ENCODE measurements at places on chromosomes 11 and 22.

- no peak for DNase-seq
Measured at GRCh38 chr22:32024796-32025195, 18.3 kb upstream of the SLC5A1 start.

DNA sequence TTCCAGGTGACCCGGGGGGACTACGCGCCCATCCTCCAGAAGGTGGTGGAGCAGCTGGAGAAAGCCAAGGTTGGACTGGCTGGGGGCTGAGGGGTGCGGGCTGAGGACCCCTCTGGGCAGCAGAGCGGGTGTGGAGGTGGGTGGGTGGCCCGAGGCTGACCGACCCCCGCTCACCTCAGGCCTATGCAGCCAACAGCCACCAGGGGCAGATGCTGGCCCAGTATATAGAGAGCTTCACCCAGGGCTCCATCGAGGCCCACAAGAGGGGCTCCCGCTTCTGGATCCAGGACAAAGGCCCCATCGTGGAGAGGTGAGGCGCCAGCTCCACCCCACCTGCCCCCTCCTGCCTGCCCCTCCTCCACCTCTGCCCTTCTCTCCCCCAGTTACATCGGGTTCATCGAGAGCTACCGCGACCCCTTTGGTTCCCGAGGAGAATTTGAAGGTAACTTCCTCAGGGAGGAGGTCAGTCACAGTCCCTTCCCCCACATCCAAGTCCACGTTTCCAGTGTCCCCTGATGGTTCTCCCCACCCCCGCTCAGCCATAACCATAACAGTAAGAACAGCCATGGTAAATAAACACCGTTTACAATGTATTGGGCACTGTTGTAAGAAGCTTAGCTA, 11.2 kb downstream of the DPP3 start:
- no peak for DNase-seq

- DNase-seq: no peak
Measured at GRCh38 chr22:31102441-31103081, 4.8 kb downstream of the SELENOM start.

DNA sequence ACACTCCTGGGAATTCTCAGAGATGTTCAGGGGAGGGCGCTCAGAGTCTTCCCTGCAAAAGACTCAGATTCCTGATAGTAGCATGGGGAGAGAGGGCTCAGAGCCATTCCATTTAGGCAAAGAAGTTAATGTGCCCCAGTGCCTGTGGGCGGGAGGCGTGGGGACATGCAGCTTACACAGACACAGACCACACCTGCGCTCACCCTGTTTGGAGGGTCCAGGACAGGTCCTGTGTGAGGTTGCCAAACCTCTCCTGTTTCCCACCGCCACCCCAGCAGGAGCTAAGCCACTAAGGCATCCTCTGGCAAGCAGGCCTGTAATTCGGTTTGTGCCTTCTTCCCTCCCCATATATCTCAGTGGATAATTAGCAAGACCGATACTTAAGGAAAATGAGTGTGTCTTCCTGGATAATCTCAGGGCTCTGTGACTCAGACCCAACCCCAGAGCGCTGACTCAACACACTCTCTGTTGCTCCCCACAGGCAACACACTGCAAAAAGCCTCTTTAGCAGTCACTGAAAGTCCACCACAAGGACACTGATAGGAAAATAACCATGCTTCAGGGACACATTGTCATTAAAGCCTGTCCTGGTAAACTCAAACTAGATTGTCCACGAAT, 118.9 kb upstream of the LMO1 start:
- no peak for DNase-seq

DNA sequence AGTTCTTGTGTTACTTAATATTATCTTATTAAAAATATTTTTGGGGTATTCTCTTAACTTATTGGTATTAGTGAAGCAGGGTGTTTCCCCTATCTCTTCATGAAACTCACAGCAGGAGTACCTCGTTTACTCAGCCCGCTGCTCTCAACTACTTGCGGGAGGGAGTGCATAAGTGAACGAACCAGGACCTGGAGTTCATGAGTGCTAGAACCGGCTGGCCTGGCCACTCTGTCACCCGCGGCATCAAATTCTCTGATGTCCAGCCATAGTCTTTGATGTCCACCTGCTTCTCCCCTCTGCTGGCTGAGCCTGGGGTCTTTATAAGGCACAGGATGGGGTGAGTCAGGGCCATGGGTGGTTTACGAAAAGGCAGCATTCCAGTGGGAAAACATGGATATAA, 216.7 kb upstream of the ANO5 start:
- DNase-seq: no peak
